ENCODE measurements at places on chromosomes 2 and 18. TPM values are rescaled to one million over a fixed set of nuclear protein-coding genes. Genes with fewer than 3 reads are reported as not detected.

DNA sequence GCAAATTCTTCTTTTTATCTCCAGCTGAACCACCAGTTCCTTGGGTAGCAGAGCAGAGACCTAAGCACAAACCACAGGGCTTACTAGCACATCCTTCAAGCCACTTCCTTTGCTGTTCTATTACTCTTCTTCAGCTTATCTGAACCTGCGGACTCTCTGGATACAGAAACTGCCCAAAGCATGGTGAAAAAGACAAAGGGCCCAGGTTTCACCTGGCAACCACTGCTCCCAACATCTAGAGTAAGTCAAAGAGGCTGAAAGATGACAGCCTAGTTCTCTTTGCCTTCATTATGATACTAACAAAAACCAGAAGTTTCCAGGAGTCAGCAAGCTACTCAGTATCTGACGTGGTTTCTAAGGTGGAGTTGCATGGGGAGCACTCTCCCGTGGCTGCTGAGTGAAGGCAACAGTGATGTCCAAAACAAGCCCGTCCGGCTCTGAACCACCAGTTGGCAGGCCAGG is 43.4 kb downstream of the KANSL3 start:
- DNase-seq, result peak; percentile 35

DNA sequence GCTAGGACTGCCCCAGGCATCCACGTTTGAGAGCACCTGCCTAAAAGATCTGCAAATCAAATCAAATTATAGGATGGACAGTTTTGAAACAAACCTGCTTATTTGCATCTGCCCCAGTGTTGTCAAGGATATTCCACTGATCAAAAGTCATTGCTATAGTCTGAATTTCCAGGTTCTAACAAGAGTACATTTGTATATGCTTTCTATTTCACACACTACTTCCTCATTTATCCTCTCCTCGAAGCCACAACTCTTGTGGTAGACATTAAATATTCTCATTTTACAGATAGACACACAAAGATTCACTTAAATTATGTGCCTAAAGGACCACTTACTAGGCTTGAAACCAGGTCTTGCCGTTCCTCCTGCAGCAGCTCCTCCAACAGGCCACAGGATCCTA is 11.9 kb upstream of the TET3 start:
- no peak for DNase-seq

DNA sequence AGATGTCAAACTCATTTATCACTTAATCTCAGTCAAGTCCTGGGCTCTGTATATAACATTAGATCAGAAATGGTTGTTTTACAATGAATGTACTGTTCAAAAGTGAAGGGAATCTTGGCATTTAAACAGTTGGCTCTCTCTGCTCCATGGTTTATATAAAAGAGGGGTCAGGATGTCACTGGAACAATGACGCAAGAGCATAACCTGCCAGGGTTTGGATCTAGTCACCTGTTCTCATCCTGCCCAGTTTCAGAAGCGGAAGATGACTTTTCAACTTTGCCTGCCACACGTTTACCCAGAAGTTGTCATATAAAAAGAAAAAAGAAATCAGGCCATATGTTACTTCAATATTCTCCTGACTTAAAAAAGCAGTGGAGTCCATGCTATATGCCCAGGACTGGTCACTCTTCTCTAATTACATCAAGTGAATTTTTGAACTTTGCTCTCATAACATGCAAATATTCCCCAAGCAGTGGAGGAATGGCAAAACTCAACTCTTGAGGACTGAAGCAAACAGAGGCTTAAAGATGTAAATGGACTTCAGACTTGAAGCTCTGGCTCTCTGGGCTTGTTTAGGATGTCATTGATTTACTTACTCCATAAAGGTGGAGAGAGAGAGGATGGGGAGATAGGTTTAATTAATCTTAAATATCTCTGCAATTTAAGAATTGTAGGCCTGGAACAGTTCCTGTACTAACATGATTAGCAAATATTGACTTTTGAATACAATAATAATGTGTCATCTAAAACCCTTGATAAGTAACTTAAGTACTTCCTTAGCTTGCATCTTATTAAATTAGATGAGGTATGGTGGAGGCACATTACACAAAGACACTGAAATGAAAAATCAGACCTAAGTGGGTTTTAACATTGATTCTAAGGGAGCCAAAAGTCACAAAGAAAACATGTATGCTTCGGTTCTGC is 58.3 kb downstream of the ETAA1 start:
- DNase-seq, result no peak

- no peak for DNase-seq
Measured at GRCh38 chr2:216807857-216808272, 52.0 kb downstream of the TNP1 start.

- no peak for DNase-seq
Measured at GRCh38 chr18:50307400-50307737, 19.9 kb upstream of the CXXC1 start.

- no peak for DNase-seq
Measured at GRCh38 chr2:145909175-145909755, 1389.3 kb upstream of the ZEB2 start.

CHRNG gene
- not detected for total RNA-seq

SKA1 gene
- total RNA-seq, result 23.6 TPM

UBXN2A gene
- 17.6 TPM for total RNA-seq

WNT10A gene
- total RNA-seq, result 0.18 TPM
